ENCODE measurements at places on chromosomes 11 and 22.

GRCh38 chr11:112961751-112962578, 745 bp downstream of the NCAM1 start:
- DNase-seq = no peak

- DNase-seq = no peak
Observed at GRCh38 chr11:11845071-11845470, 3.3 kb downstream of the USP47 start.

- DNase-seq = no peak
Observed at GRCh38 chr11:45050111-45050510, 96.3 kb upstream of the PRDM11 start.

DNA sequence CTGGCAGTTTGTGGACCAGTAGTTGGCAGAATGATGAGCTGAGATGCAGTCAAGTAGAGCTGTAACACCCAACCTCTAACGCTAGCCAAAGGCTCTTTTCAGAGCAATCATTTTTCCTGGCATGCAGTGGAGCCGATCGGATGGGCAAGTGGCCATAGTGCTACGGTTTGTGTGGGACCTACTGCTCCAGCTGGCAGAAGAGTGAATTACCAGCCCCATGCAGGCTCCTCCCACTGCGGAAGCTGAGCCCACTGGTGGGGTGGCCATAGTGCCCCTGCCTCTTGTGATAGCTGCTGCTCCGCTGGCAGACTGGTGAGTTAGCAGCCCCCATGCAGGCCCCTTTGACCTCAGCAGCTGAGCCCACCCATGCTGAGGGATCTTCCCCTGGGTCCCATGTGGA, 27.0 kb upstream of the SC5D start:
- DNase-seq = no peak

- no peak for DNase-seq
Observed at GRCh38 chr11:65606876-65607613, 7.0 kb downstream of the MAP3K11 start.

GRCh38 chr11:95867105-95867504, 56.8 kb downstream of the MTMR2 start:
- DNase-seq = no peak

DNA sequence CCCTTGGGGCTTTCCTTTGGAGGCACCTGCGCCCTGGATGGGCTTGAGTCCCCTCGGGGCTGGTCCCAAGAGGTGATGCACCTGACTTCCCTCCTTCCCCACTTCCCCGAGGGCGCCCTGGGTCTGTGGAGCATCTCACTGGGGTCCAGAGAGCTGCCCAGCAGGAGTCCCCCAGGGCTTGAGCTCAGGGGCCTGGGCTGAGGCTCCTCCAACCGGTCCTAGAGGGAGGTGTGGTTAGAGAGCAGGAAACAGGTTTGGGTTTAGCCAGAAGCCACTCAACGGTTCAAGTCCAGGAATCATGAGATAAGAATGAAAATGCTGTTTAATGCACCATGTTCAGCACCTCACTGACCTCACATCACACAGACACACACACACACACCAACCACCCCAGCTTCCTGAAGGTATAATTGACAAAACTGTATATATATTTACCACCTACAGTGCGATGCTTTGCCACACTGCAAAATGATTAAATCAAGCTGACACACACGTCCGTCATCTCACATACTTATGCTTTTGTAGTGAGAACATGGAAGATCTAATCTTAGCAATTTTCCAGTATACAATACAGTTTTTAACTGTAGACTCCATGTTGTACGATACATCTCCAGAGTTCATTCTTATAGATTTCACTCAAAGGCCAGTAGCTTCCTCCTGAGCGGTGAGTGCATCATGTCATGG, 628 bp upstream of the IGLL1 start:
- DNase-seq = no peak

GRCh38 chr22:22111983-22112382, 129.4 kb upstream of the TOP3B start:
- DNase-seq = no peak

DNA sequence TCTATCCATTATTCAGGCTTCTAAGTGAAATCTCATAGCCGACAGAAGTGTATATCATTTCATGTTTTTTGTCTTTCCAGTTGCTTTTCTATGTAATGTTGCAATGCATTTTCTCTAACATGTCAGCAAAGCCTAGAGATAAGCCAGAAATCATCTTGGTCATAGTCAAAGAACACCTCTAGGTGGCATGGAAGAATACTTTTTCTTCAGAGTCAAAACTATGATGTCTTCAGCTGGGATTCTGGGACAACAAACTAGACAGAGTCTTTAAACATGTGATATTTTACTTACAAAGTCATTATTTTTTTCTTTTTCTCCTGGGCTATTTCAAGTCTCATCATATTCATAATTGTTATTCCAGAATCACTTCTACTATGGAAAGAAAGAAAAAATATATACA, 4.4 kb downstream of the GAS2 start:
- no peak for DNase-seq

- no peak for DNase-seq
Observed at GRCh38 chr11:120906766-120907165, 117.1 kb upstream of the TBCEL start.

GRCh38 chr11:889257-889656, 21.4 kb downstream of the CHID1 start:
- DNase-seq = no peak
